Naive thymus-derived CD4-positive, alpha-beta T cell (primary cell): ENCODE measurements at places on chromosomes 2 and 18.

DNA sequence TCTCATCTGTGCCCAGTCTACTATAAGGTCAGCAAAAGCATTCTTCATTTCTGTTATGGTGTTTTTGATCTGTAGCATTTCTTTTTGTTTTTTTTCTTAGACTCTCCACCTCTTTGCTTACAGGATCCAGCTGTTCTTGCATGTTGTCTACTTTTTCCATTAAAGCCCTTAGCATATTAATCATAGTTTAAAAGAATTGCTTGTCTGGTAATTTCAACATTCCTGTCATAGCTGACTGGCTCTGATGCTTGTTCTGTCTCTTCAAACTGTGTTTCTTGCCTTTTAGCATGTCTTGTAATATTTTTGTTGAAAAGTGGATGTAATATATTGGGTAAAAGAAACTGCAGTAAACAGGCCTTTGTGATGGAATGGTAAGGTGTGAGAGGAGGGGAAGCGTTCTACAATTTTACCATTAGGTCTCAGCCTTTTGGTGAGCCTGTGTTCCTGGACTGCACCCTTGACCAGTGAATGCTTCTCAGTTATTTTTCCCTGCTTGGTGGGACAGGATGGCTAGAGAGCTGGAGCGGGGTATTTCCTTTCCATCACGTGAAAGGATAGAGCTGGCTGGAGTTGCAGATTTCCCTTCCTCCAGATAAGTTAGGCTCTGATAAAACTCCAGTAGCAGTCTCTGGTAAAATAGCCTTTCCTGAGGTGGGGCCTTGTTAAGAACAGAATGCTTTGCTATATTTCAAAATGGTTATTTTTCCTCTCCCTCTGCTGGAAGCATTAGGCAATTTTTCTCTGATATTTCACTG lies 65.4 kb downstream of the PLA2R1 start:
- no peak overlapping the region for H3K4me3 ChIP-seq
- no peak for DNase-seq
- no peaks in the 10 kb centered on the region for H3K4me1 ChIP-seq
- no peaks in the 10 kb centered on the region for H3K36me3 ChIP-seq
- no peak overlapping the region for H3K27ac ChIP-seq

DNA sequence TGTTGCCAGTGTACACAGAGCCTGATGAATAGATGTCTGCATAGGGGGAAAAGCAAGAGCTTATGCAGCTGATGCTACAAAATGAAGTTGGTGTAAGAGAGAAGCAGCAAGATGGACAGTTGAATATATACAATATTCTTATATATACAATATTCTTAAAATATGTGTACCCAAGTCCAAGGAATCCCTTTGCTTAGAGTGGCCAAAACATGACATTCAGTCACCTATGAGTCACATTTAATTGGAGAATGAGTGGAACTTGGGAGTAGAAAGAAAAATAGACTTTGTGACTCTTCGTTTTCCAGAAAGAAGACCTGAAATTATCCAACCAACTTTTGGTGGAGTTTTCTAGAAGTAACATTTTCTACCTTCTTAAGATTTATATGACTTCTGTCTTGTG lies 81.8 kb downstream of the SCN9A start:
- no peaks in the 10 kb centered on the region for H3K4me1 ChIP-seq
- no peak overlapping the region for H3K27ac ChIP-seq
- H3K4me3 ChIP-seq, result no peak overlapping the region
- H3K27me3 ChIP-seq, result no peaks in the 10 kb centered on the region
- no peak for DNase-seq
- H3K36me3 ChIP-seq, result no peaks in the 10 kb centered on the region

- no peaks in the 10 kb centered on the region for H3K27me3 ChIP-seq
- no peak for DNase-seq
- H3K36me3 ChIP-seq, result no peaks in the 10 kb centered on the region
- H3K4me1 ChIP-seq, result no peaks in the 10 kb centered on the region
- H3K27ac ChIP-seq, result no peak overlapping the region
Observed at GRCh38 chr2:228669690-228670089, 488.2 kb upstream of the SPHKAP start.

- H3K4me1 ChIP-seq, result peaks cover 18% of the 10 kb centered on the region
- no peaks in the 10 kb centered on the region for H3K27me3 ChIP-seq
- no peak overlapping the region for H3K27ac ChIP-seq
- no peaks in the 10 kb centered on the region for H3K36me3 ChIP-seq
- H3K4me3 ChIP-seq, result no peak overlapping the region
- DNase-seq, result no peak
Observed at GRCh38 chr2:238498188-238498587, 71.5 kb downstream of the ASB1 start.

- H3K36me3 ChIP-seq, result no peaks in the 10 kb centered on the region
- H3K4me3 ChIP-seq, result no peak overlapping the region
- no peaks in the 10 kb centered on the region for H3K4me1 ChIP-seq
- H3K27me3 ChIP-seq, result no peaks in the 10 kb centered on the region
- no peak for DNase-seq
- no peak overlapping the region for H3K27ac ChIP-seq
Observed at GRCh38 chr18:70135604-70136003, 69.9 kb downstream of the RTTN start.

GRCh38 chr18:9866627-9867026 lies 19.1 kb upstream of the TXNDC2 start:
- no peak for DNase-seq
- no peaks in the 10 kb centered on the region for H3K36me3 ChIP-seq
- no peak overlapping the region for H3K27ac ChIP-seq
- no peaks in the 10 kb centered on the region for H3K27me3 ChIP-seq
- H3K4me3 ChIP-seq, result no peak overlapping the region

- H3K4me1 ChIP-seq, result no peaks in the 10 kb centered on the region
- no peaks in the 10 kb centered on the region for H3K36me3 ChIP-seq
- H3K27ac ChIP-seq, result no peak overlapping the region
- no peak overlapping the region for H3K4me3 ChIP-seq
- H3K27me3 ChIP-seq, result no peaks in the 10 kb centered on the region
Observed at GRCh38 chr2:204425821-204426220, 119.5 kb upstream of the PARD3B start.

DNA sequence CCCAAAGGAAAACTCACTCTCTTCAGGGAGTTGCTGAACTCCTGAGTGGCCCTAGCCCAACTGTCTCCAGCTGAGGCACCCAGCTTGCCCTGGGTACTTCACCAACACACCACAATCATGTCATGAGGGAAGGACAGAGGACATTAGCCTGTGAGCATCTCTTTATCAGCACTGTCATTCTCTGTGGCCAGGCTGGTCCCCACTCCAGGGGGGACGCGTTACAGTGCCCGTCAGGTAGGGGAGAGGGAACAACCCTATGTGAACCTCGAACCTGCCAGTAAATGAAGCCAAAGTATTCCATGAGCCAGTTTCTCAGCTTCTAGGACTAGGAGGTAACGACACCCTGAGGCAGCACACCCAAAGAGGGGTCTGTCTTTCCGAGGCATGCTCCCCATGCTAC lies 94.9 kb upstream of the MGAT4A start:
- H3K27ac ChIP-seq, result no peak overlapping the region
- DNase-seq, result no peak
- peaks cover 25% of the 10 kb centered on the region for H3K4me1 ChIP-seq
- H3K36me3 ChIP-seq, result no peaks in the 10 kb centered on the region
- no peak overlapping the region for H3K4me3 ChIP-seq

- H3K27me3 ChIP-seq, result no peaks in the 10 kb centered on the region
- H3K27ac ChIP-seq, result no peak overlapping the region
- DNase-seq, result no peak
- no peaks in the 10 kb centered on the region for H3K36me3 ChIP-seq
- H3K4me1 ChIP-seq, result no peaks in the 10 kb centered on the region
- H3K4me3 ChIP-seq, result no peak overlapping the region
Observed at GRCh38 chr2:120391911-120392665, 46.2 kb downstream of the INHBB start.
